ENCODE measurements at places on chromosomes 7 and 10.

- no peak for DNase-seq
Observed at GRCh38 chr7:18400726-18401125, 94.8 kb upstream of the HDAC9 start.

DNA sequence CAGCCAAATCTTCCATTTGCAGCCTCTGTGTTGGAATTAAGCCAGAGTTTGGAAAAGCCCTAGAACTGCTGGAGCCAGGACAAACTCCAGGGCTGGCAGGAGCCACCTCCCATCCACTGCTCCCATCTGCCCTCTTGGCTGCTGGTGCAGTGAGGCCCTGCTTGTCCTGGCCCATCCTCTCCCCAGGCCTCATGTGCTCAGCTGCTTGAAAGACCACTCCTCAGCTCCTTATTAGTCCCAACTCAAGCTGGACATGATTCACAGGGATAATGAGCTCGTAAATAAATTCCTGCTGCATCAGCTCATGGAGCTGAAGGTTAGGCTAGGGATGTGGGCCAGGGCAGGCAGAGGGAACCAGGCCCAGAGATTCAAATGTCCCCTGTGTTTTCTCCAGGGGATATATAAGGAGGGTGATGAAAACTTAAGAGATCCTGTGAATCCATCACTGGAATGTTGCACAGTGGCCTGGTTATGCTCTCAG, 282.8 kb downstream of the RPS24 start:
- DNase-seq, result peak; percentile 25

GRCh38 chr7:117564080-117564479, 84.3 kb downstream of the CFTR start:
- DNase-seq, result no peak

GRCh38 chr10:132972149-132972985, 30.0 kb upstream of the CFAP46 start:
- DNase-seq, result no peak

- DNase-seq, result no peak
Observed at GRCh38 chr7:20858951-20859350, 72.3 kb upstream of the SP8 start.

DNA sequence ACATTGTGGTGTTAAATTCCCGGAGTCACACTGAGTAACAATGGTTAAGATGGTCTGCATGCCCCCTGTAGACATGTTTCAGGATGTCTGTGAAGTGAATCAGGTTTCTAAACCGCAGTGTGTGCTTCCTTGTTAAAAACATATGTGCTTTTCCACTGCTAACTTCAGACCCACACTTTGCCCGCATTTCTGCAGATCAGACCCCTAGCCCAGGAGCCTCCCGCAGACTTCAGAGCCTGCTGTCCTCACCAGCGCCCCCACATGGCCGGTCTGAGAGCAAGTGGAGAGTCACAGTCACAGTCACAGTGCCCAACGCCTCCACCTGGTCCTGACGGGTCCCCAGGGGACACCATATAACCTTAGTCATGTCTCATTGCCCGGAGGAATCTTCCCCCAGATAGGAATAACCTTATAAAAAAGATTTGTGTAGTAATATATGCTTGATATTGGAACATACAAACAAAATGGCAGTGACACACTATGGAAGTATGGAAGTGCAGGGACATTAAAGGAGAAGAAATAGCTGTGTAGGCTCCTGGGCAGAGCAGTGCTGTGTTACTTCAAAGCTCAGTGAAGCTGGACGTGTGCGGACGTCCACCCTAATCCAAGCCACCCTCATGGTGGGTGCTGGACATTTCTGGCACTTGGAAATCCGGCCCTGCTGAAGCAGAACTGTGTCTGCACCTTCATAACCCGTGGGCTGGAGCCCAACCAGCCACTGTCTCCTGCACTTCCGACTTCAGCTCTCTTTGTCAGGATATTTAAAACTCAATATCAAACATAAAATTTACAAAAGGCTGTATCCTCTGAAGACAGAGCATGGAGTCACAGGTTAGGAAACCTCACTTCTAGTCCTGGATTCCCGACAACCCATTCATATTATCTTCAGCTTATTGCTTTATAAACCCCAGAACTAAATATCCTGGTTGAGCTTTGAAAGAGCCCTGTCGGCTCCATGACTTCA, 29.0 kb downstream of the GSTO2 start:
- no peak for DNase-seq

- DNase-seq, result no peak
Observed at GRCh38 chr7:906776-907157, 30.4 kb downstream of the GET4 start.

DNA sequence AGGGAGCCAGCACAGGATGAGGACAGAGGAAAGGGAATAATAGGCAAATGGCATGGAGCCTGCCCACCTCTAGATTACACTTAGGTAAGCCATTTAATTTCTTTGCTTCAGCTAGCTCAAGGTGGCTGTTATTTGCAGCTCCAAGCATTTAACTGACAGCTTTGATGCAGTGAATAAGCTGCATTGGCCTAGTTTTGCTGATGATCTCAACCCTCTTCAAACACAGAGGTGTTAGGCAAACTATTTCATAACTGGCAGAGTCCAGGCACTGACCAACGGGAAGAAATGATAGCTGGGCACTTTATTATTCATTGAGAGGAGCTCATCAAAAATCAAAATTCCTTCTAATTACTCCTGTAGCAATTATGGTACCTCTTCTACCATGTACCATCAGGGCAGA, 317.4 kb downstream of the BMPER start:
- DNase-seq, result no peak

GRCh38 chr7:69922026-69922803, 323.9 kb downstream of the AUTS2 start:
- DNase-seq, result no peak

GRCh38 chr7:51455948-51456347, 139.3 kb upstream of the COBL start:
- DNase-seq, result no peak

- DNase-seq, result no peak
Observed at GRCh38 chr7:94697035-94697974, 41.4 kb upstream of the SGCE start.

GRCh38 chr10:1543596-1543995, 193.7 kb downstream of the ADARB2 start:
- no peak for DNase-seq

GRCh38 chr10:122343135-122343800, 31.2 kb upstream of the PLEKHA1 start:
- no peak for DNase-seq

DNA sequence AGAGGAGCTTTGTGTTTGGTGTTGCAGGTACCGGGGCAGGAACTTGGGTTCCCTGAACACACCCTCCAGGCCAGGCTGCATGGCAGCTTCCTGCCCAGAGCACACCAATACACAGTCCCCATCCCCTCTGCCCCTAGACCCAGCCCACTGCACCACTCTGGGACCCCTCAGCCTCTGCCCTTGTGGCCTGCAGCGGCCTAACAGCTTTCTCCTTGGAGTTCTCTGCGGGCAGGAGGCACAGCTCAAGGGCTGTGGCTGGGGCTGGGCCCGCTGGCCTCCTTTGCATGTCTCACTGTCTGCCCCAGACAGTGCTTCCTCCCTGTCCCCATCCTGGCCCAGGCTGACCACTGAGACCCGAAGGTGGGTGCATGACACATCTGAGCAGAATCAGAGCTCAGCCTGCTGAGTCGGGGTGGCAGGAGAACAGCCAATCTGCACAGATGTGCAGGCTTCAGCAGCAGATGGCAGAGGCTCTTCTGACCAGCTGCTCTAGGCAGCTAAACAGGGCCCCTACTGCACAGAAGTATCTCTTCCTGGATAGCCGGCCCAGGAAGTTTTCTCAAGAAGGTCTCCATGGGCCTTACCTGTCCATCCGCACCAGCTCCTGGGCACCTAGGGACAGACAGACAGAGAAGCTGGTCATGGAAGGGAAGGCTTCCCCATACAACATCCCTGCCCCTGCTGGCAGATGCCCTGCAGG, 20.8 kb downstream of the VSIR start:
- no peak for DNase-seq

- no peak for DNase-seq
Observed at GRCh38 chr10:125060026-125060425, 100.3 kb downstream of the CTBP2 start.

- no peak for DNase-seq
Observed at GRCh38 chr7:11709196-11709595, 122.8 kb downstream of the THSD7A start.

GRCh38 chr10:3625959-3626751, 158.9 kb downstream of the KLF6 start:
- DNase-seq, result no peak

DNA sequence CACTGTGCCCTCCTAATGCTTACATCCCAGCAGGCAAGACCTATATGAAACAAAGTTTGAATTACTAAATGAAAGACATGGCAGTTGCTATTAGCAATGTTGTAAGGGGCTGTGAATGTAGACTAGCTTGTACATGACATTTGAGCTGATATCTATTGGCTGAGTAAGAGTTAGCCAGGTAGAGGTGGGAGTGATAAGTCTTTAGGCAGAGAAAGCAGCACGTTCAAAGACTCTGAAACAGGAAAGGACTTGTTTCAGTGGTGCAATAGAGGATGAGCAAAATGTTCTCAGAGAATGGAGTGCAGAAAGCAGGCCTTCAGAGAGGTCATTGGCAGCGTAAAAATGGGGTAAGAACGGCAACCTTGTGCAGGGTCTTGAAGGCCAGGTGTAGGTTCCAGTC, 687.6 kb downstream of the AUTS2 start:
- no peak for DNase-seq

- DNase-seq, result no peak
Observed at GRCh38 chr10:99280472-99280871, 44.8 kb upstream of the HPSE2 start.

GRCh38 chr10:69807122-69807521, 5.4 kb downstream of the COL13A1 start:
- DNase-seq, result no peak

- no peak for DNase-seq
Observed at GRCh38 chr10:108003061-108003460, 838.6 kb upstream of the SORCS1 start.

- no peak for DNase-seq
Observed at GRCh38 chr7:36298106-36298505, 91.6 kb upstream of the ANLN start.

GRCh38 chr7:63073286-63073685, 925.4 kb upstream of the ZNF722 start:
- DNase-seq, result no peak

DNA sequence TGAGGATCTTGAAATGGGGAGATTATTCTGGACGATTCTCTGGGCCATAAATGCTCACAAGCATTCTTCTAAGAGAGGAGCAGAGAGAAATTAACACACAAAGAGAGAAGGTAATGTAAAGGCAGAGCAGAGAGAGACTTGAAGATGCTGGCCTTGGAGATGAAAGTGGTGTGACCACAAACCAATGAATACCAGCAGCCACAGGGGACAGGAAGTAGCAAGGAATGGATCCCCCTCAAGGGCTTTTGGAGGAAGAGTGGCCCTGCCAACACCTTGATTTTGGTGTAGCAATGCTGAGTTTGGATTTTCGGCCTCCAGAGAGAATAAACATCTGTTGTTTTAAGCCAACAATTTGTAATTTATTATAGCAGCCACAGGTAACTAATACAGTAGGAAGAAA, 1155.6 kb downstream of the TYW1 start:
- no peak for DNase-seq

DNA sequence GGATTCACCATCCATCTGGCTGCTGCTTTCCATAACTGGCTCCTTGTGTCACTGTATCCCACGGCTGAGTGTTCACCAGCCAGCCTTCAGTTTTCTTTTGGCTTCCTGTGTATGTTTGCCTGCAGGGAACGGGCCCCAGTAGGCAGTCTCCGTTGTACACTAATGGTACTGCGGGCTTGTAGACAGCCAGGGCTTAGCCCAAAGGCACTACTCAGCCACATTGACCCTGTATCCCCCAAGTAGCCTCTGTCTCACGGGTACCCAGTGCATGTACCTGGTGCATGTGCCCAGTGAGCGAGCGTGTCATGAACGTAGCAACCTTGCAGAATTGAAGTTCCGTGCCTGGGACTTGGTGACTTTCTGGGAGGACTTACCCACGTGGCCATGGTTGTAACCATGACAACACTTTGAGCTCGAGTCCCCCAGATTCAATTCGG, 6.1 kb downstream of the PFKFB3 start:
- DNase-seq, result no peak

- DNase-seq, result no peak
Observed at GRCh38 chr7:151244841-151245346, 3.6 kb downstream of the SMARCD3 start.

All from cerebellar nuclear complex (tissue), 1 donor.